ENCODE measurements at places on chromosomes 16 and 17. TPM values are rescaled to one million over a fixed set of nuclear protein-coding genes. Genes with fewer than 3 reads are reported as not detected.

TIGD7 gene
- total RNA-seq, result 5.3 TPM

UNC13D gene
- 0.09 TPM for total RNA-seq

YBX2 gene
- not detected for total RNA-seq

WNT9B gene
- total RNA-seq, result not detected

ABCC6 gene
- total RNA-seq, result not detected

DNA sequence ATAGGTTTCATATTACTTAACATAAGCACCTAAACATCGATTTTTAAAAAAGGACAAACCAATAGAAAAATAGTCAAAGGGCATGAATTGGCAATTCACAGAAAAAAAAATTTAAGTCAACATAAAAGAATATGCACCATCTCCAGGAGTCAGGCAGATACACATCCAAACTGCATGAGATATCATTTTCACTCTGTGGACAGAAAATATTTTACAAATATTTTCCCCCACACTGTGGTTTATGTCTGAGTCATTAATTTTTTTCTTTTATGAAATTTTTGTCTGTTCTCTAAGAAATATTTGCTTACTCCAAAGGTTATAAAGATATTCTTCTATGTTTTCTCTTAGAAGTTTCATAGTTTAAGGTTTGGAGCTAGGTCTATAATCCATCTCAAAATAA lies 74.4 kb upstream of the DNAH17 start:
- H3K4me3 ChIP-seq, result no peak overlapping the region
- no peak overlapping the region for H3K27ac ChIP-seq
- H3K36me3 ChIP-seq, result no peaks in the 10 kb centered on the region
- H3K27me3 ChIP-seq, result peaks cover 41% of the 10 kb centered on the region

DNA sequence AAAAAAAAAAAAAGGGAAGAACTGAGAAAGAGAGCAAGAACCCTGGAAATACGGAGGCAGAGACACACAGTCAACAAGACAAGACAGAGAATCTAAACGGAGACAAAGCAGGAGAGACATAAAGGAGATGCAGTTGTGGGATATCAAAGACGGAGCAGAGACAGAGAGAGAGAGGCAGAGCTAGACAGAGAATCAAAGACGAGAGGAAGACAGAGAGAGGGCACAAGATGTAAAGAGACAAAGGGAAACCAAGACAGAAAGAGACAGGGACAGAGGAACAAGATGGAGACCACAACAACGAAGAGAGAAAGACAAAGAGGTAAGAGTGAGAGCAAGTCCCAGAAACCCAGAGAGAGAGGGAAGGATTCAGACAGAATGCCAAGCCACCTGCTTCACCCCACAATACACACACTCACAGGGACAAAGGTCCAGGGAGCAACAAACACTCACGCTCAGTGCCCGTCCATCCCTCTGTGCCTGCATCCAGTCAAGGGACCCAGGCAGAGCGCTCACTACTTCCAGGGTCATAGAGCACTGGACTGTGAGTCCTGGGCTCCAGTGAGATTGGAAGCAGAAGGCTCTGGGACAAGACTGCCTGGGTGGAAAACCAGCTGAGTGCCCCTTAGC lies 88.9 kb downstream of the C16orf78 start:
- H3K4me3 ChIP-seq, result no peak overlapping the region
- H3K27ac ChIP-seq, result no peak overlapping the region
- H3K36me3 ChIP-seq, result peaks cover 4% of the 10 kb centered on the region
- DNase-seq, result no peak

GRCh38 chr17:1434150-1434549 lies 21.9 kb downstream of the CRK start:
- peaks cover 4% of the 10 kb centered on the region for H3K27me3 ChIP-seq
- DNase-seq, result peak; percentile 33
- no peak overlapping the region for H3K4me3 ChIP-seq
- peaks cover 50% of the 10 kb centered on the region for H3K4me1 ChIP-seq

GRCh38 chr17:66353937-66354401 lies 51.6 kb downstream of the PRKCA start:
- peaks cover 2% of the 10 kb centered on the region for H3K27me3 ChIP-seq
- H3K4me1 ChIP-seq, result peaks cover 89% of the 10 kb centered on the region
- peak; percentile 69 for DNase-seq

DNA sequence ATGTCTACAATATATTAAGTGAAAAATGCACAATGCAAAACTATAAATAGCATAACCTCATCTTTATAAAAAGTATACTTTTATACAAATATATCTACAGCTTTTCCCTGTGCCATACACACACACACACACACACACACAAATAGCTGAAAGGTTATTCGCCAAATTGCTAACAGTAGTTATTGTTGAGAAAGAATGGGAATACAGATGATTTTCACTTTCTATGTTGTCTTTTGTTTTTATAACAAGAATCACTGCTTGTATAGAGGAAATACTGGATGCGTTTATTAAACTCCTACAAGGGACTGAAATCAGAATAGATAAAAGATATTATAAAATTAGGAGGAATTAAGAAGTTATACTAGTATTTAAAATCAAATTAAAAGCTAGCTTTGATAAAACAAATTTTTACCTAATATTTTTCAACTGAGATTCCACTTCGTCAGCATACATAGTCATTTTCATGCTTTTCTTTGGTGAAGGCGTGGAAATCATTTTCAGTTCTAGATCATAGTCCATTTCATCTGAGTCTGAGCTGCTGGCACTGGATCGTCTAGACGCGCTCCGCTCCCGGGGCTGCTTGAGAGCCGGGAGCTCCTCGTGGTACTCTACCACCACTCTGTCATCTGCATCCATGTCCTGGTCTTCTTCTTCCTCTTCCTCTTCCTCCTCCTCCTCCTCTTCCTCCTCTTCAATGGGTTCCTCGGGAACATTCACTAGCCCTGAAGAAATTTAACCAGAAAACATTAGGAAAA lies 17.0 kb upstream of the ITGAE start:
- H3K4me1 ChIP-seq, result no peaks in the 10 kb centered on the region
- no peak overlapping the region for H3K27ac ChIP-seq
- H3K36me3 ChIP-seq, result peaks cover 14% of the 10 kb centered on the region

DNA sequence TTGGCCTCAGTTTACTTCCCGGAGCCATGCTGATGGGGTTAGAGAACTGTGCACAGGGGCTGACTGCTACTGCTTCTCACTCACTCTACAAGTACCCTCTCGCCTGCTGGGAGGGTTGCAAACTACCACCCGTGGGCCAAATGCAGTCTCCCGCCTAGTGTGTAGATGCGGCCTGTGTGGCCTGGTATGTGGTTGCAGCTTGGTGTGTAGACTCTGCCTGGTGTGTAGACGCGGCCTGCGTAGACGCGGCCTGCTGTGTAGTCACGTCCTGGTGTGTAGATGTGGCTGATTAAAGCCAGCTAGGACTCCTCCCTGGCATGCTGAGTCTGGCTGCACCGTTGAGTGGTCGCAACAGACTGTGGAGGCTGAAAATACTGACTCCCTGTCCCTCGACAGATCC lies 7.3 kb downstream of the CANT1 start:
- peaks cover 16% of the 10 kb centered on the region for H3K36me3 ChIP-seq
- no peak overlapping the region for H3K27ac ChIP-seq
- H3K4me3 ChIP-seq, result no peak overlapping the region
- no peaks in the 10 kb centered on the region for H3K27me3 ChIP-seq

- no peak overlapping the region for H3K4me3 ChIP-seq
- H3K27ac ChIP-seq, result no peak overlapping the region
- no peak for DNase-seq
- peaks cover 22% of the 10 kb centered on the region for H3K4me1 ChIP-seq
- H3K36me3 ChIP-seq, result no peaks in the 10 kb centered on the region
Measured at GRCh38 chr17:45382226-45382625, 50.4 kb downstream of the ARHGAP27 start.

- H3K27me3 ChIP-seq, result peaks cover 28% of the 10 kb centered on the region
- H3K36me3 ChIP-seq, result no peaks in the 10 kb centered on the region
- no peak overlapping the region for H3K4me3 ChIP-seq
- H3K4me1 ChIP-seq, result no peaks in the 10 kb centered on the region
Measured at GRCh38 chr17:50469208-50469605, 527 bp upstream of the CHAD start.

DNA sequence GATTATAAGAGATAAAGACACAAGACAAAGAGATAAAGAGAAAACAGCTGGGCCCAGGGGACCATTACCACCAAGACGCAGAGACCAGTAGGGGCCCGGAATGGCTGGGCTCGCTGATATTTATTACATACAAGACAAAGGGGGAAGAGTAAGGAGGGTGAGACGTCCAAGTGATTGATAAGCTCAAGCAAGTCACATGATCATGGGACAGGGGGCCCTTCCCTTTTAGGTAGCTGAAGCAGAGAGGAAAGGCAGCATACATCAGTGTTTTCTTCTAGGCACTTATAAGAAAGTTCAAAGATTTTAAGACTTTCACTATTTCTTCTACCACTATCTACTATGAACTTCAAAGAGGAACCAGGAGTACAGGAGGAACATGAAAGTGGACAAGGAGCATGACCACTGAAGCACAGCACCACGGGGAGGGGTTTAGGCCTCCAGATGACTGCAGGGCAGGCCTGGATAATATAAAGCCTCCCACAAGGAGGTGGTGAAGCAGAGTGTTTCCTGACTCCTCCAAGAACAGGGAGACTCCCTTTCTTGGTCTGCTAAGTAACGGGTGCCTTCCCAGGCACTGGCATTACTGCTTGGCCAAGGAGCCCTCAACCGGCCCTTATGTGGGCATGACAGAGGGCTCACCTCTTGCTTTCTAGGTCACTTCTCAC lies 63.9 kb upstream of the ARL4D start:
- H3K36me3 ChIP-seq, result no peaks in the 10 kb centered on the region
- H3K4me1 ChIP-seq, result peaks cover 43% of the 10 kb centered on the region
- no peak overlapping the region for H3K4me3 ChIP-seq
- no peak overlapping the region for H3K27ac ChIP-seq
- DNase-seq, result no peak

DNA sequence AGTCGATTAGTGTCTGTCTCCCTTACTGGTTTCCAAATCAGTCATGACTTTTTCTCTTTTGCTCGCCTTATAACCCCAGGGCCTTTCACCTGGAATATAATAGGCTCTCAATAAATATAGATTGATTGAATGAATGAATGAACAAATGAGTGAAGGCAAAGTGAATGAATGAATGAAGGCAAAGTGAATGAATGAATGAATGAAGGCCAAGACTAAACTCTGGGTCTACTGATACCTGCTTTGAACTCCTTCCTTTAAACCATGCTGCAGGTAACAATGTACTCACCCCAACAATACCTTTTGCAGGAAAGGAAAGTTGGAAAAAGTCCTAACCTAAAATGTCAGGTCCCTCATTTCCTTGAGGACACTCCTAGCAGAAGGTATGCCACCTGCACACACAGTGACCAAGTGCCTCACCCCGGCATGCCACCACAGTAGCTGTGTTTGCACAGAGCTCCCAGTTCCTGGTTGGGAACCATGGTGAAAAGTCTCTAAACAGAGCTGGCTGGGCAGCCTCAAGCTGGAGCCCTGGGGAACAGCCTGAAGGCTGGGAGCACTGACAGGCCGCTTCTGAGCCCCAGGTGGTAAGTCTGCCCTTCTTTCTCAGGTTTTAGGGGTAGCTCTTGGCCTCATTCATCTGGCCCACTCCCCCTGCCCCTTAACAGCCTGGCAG lies 42.7 kb upstream of the ANKFN1 start:
- H3K4me1 ChIP-seq, result peaks cover 23% of the 10 kb centered on the region
- no peaks in the 10 kb centered on the region for H3K36me3 ChIP-seq
- H3K4me3 ChIP-seq, result no peak overlapping the region
- DNase-seq, result no peak
- H3K27me3 ChIP-seq, result peaks cover 13% of the 10 kb centered on the region
- no peak overlapping the region for H3K27ac ChIP-seq

GRCh38 chr16:1746693-1747195 lies 24.6 kb downstream of the NME3 start:
- peaks cover 5% of the 10 kb centered on the region for H3K36me3 ChIP-seq
- peaks cover 2% of the 10 kb centered on the region for H3K27me3 ChIP-seq
- DNase-seq, result no peak
- no peak overlapping the region for H3K4me3 ChIP-seq

- H3K36me3 ChIP-seq, result no peaks in the 10 kb centered on the region
- H3K27me3 ChIP-seq, result peaks cover 21% of the 10 kb centered on the region
- H3K4me1 ChIP-seq, result peaks cover 25% of the 10 kb centered on the region
- DNase-seq, result no peak
- H3K4me3 ChIP-seq, result no peak overlapping the region
Measured at GRCh38 chr17:49447628-49448302, 33.1 kb upstream of the PHB1 start.

GRCh38 chr16:66070140-66070917 lies 296.2 kb upstream of the CDH5 start:
- H3K27ac ChIP-seq, result no peak overlapping the region
- no peak overlapping the region for H3K4me3 ChIP-seq
- H3K4me1 ChIP-seq, result no peaks in the 10 kb centered on the region
- DNase-seq, result no peak

GRCh38 chr16:31268891-31269290 lies 9.1 kb downstream of the ITGAM start:
- no peaks in the 10 kb centered on the region for H3K4me1 ChIP-seq
- DNase-seq, result no peak
- no peak overlapping the region for H3K4me3 ChIP-seq
- H3K36me3 ChIP-seq, result no peaks in the 10 kb centered on the region
- H3K27ac ChIP-seq, result no peak overlapping the region
- peaks cover 28% of the 10 kb centered on the region for H3K27me3 ChIP-seq

DNA sequence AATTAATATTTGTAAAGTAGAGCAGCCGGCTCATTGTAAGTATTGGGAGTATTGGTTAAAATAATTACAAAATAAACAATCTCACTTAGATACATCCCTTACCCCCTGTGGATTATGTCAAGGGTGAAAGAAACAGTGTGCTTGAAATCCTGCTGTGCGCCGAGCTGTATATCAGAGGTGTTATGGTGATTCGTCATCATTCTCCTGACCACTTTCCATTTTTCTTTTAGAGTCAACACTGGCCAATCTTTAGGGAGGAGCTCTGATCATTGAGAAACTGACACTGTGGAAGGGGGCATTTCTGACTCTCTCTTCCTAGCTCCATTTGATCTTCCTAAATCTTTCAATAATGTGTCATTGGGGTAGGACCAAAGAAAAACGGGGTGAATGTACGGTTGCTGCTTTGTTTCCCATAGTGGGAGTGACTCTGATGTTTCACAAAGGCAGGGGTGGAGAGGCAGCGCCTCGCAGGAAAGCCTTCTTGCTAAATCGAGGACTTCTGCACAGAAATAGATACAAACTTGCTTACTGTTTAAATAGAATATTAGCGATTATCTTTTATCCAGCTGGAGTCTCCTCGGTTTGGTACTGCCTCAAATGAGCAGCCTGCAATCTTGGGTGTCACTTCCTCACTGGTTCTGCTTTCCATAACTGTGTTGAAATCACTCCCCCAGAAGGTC lies 123.4 kb downstream of the PRKCB start:
- H3K4me3 ChIP-seq, result no peak overlapping the region
- no peaks in the 10 kb centered on the region for H3K36me3 ChIP-seq
- DNase-seq, result no peak
- H3K4me1 ChIP-seq, result no peaks in the 10 kb centered on the region
- H3K27ac ChIP-seq, result no peak overlapping the region
- no peaks in the 10 kb centered on the region for H3K27me3 ChIP-seq

GRCh38 chr17:45334701-45335677 lies 18.2 kb upstream of the MAP3K14 start:
- no peaks in the 10 kb centered on the region for H3K36me3 ChIP-seq
- DNase-seq, result no peak
- peaks cover 7% of the 10 kb centered on the region for H3K27me3 ChIP-seq
- H3K4me3 ChIP-seq, result no peak overlapping the region
- H3K4me1 ChIP-seq, result peaks cover 19% of the 10 kb centered on the region
